Right cardiac atrium (tissue), 5 donors: ENCODE measurements at places on chromosomes 4 and X. TPM values are rescaled to one million over a fixed set of nuclear protein-coding genes. Genes with fewer than 3 reads are reported as not detected.

DNA sequence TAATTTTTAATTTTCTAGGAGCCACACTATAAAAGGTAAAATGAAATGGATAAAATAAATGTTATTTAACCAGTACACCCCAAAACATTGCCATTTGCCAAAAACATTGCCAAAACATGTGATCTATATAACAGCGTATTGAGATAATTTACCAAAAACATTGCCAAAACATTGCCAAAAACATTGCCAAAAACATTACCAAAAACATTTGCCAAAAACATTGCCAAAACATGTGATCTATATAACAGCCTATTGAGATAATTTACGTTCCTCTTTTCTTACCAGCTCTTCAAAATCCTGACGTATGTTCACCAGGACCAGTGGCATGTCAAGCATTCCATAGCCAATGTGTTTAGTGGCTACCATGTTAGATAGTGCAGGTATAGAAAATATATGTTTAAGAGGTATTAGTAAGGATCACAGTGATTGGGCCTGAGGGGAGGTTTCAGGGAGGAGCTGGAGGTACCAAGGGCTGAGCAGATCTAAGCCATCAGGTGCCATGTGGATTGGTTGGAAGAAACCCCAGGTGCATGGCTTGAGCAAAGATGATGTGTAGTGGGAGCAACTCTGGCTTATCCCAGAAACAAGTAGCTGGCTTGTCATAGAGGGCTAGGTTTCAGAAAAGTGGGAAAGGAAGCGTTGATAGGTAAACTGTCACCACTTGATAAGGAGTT, 42.6 kb downstream of the RAPGEF2 start:
- DNase-seq: no peak

DNA sequence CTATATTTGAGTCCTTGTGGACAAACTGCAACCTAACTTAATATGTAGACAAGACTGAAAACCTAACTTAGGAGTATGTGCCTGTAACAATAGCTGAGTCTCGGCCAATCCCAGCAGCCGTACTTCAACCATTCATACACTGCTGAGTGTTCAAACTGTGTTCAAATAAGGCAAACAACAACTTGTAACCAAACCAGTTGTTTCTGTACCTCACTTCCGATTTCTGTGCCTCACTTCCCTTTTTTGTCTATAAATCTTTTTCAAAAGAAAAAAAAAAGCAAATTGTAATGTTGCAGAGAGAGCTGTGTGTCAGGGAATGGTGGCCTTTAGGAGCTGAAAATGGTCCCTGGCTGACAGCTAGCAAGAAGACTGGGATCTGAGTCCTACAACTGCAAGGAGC, 46.0 kb downstream of the GEMIN8 start:
- no peak for DNase-seq

DNA sequence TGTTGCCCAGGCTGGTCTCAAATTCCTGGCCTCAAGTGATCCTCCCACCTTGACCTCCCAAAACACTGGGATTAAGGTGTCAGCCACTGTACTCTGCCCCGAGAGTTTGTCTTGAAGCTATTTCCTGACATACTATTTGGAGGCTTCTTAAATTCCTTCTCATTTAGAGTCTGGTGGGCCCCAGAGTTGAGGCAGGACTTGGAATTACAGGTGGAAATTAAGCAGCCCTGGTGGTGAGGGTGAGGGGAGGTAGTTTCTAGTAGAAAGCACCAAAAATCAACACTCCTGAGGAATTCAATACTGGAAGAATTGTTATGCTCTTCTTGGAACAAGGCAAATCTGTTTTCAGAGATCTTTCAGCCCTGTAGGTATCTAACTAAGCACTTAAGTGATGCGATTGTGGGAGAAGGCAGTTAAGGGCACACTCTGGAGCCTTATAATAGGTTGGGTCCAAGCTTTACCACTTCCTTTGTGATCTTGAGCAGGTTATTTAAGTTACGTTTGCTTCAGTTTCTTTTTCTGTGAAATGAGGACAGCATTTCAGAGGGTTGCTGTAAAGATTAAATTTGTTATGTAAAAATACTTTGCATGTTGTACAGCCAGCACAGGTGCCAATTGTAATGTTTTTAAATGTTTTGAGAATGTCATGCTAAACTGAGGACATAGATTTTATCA, 200.7 kb downstream of the SOWAHB start:
- DNase-seq: no peak

GRCh38 chr4:168516841-168517240, 20.0 kb downstream of the PALLD start:
- DNase-seq: peak; percentile 30

SULT1E1 gene
- not detected for total RNA-seq
